ENCODE measurements at places on chromosomes 11 and 22.

DNA sequence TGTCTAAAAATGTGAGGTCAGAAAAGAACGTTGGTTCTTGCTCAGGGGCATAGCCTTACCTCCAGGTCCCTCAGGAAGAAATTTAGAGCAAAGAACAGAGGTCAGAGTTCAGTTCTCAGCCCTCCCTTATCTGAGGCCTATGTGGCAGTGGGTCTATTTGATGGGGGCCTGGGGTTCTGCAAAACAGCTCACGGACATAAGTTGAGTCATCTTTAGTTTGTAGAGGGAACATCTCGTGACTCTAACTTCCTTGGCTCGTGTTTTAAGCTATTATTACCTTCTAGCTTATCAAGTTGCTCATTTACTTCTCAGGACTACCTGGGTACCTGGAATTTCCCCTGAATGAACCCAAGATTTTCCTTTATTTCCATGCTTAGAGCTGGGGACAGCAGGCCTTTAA, 91.3 kb upstream of the AMOTL1 start:
- no peak for DNase-seq

GRCh38 chr11:130465263-130465662, 16.8 kb downstream of the ADAMTS15 start:
- no peak for DNase-seq

DNA sequence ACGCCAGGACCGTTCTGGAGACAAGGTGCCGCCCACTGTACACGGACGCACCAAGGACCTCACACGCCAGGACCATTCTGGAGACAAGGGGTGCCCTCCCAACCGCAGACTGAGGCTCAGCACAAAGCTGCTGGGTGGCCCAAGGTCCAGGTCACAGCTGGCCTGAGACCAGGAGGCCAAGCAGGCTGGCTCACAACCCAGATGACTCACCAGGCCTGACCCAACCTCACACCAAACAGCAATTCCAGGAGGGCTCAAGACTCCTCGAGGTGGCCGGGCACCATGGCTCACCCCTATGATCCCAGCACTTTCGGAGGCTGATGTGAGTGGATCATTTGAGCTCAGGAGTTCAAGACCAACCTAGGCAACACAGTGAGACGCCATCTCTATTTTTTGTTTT, 14.8 kb downstream of the BRD1 start:
- DNase-seq, result no peak

DNA sequence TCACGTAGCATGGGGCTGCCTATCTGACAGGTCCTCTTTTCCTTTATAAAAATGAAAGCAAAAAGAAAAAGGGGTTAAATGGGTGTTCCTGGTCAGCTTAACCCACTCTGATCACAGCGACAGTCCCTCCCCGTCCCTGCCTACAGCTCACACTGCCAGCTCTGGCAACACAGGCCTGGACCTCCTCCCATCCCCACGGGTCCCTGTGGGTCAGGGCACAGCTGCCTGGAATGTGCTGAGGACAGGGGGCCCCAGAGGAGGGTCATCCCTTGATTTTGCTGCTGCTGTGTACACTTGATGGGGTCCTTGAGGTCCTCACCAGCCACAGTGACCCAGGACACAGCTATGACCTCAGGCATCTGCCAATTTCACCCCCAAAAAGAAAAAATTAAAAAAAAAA, 29.6 kb upstream of the CYP2D6 start:
- DNase-seq, result no peak

DNA sequence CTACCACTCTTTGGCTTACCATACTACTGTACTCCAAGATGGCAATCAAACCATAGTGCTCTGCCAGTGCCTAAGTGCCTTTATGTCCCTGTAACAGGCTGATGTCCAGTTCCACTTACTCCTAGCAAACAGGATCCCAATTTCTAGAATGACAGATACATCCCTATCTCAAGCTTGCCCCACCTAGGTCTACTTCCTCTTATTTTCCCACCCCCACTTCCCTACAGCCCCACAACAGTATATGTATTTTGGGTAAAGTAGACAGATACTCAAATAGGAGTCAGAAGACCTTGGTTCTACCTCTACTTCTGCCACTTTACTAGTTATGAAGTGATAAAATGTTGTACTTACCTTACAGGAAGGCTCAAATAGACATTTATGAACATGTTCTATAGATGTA, 24.1 kb downstream of the SIK3 start:
- no peak for DNase-seq

All from CD4-positive, alpha-beta T cell treated with Interleukin-2 at 100 ng/mL for 4 hours (primary cell).